ENCODE measurements at places on chromosomes 11 and 22.

GRCh38 chr11:126360049-126360446 is 4.6 kb downstream of the ST3GAL4 start:
- H3K4me3 ChIP-seq: no peak overlapping the region
- H3K4me1 ChIP-seq: peaks cover 24% of the 10 kb centered on the region
- no peak for DNase-seq
- H3K27ac ChIP-seq: no peak overlapping the region

DNA sequence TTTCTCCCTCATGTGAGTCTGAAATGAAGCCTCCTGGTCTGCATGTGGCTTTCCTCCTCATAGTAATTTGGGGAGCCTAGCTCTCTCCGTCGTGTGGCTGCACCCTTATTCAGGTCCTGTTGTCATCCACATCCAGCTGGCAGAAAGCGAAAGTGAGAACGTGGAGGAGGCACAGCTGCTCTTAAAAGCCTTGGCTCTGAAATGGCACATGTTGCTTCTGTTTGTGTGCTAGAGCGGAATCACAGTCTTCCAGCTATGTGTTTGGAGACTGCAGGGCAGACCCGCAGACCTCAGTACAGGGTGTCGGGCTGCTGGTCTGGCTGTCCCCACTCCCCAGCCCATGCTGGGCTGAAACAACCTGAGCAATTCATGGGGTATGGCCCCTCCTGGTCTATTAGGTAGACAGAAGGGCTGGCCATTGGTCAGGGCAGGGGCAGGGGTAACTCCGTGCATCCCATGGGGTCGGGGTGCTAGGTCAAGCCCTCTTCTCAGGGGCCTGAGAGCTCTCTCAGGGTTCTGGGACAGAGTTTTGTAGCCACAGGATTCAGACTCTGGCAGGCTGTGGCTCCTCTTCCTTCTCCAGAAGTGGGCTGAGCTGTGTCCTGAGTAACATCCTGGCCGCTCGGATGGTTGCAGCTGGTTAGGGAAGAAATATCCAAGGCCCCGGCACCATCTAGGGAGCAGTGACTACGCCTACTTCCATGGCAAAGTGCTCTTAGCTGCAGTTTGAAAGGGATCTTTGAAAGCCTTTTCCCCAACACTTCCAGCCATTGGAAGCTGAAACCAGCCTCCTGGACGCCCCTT is 50.6 kb downstream of the C11orf96 start:
- H3K4me1 ChIP-seq: peaks cover 19% of the 10 kb centered on the region
- no peak overlapping the region for H3K4me3 ChIP-seq
- H3K36me3 ChIP-seq: no peaks in the 10 kb centered on the region
- peaks cover 5% of the 10 kb centered on the region for H3K27me3 ChIP-seq
- DNase-seq: no peak
- no peak overlapping the region for H3K27ac ChIP-seq

DNA sequence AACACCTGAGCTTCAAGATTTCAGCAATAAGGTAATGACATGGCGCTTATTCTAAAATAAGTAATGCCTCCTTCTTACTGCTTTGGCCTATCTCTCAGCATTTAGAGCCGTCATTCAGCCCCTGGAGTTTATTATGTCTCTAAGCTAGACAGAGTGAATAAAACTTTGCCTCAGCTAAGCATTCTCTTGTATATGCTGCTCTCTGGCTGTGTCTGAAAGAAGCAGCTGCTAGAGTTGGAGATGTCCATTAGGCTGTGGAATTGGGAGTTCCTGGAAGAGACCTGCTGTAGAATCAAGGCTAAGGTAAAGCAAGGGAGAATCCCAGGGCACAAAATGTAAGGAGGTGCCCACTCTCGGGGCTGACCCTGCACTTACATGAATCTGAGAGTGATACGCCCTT is 35.5 kb upstream of the TTC12 start:
- DNase-seq: no peak
- H3K4me1 ChIP-seq: no peaks in the 10 kb centered on the region
- no peak overlapping the region for H3K4me3 ChIP-seq
- peaks cover 4% of the 10 kb centered on the region for H3K27me3 ChIP-seq
- no peak overlapping the region for H3K27ac ChIP-seq

DNA sequence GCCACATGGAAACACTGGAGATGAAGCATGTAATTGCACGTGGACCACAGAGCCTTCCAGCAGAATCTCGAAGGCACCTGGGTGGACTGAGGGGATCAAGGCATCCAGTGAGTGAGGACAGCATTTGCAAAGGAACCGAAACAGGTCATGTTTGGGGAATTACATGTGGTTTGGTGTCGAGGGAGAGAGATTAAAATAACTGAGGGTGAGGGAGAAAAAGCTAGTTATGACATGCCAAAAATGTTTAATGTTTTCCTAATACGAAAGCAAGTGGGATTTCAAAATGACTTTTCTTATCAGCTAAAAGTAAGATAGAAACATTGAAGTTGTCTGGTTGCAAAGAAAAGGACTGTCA is 157.1 kb downstream of the BLID start:
- H3K4me3 ChIP-seq: no peak overlapping the region
- no peak for DNase-seq
- H3K27me3 ChIP-seq: no peaks in the 10 kb centered on the region
- H3K27ac ChIP-seq: no peak overlapping the region
- H3K36me3 ChIP-seq: no peaks in the 10 kb centered on the region
